Endodermal cell (in vitro differentiated cells): ENCODE measurements at places on chromosomes 16 and 17.

GRCh38 chr16:62692685-62693084 is 656.4 kb upstream of the CDH8 start:
- no peak for DNase-seq

- DNase-seq, result peak; percentile 83
These were observed 921.9 kb upstream of the EEF2KMT start for GRCh38 chr16:6019490-6019991.

- DNase-seq, result peak; percentile 100
These were observed at the start of gene WBP2 for GRCh38 chr17:75855310-75856061. TSS of gene WBP2 (minus strand) at chr17:75855335. CDS start at chr17:75855297, 38 bp downstream.

DNA sequence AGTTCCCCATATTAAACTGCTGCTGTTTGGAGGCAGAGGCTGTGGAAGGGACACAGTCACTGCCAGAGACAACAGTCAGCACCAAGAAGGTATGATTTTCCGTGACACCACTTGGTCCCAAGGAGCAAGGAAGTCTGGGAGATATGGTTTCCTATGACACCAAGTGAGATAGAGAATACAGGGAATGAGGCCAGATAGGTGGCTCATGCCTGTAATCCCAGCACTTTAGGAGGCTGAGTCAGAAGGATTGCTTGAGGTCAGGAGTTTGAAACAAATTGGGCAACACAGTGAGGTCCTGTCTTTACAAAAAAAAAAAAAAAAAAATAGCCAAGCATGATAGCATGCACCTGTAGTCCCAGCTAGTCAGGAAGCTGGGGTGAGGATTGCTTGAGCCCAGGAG is 90.8 kb downstream of the ABCC12 start:
- no peak for DNase-seq

GRCh38 chr16:57730771-57731730 is 4.5 kb upstream of the KATNB1 start:
- peak; percentile 53 for DNase-seq

DNA sequence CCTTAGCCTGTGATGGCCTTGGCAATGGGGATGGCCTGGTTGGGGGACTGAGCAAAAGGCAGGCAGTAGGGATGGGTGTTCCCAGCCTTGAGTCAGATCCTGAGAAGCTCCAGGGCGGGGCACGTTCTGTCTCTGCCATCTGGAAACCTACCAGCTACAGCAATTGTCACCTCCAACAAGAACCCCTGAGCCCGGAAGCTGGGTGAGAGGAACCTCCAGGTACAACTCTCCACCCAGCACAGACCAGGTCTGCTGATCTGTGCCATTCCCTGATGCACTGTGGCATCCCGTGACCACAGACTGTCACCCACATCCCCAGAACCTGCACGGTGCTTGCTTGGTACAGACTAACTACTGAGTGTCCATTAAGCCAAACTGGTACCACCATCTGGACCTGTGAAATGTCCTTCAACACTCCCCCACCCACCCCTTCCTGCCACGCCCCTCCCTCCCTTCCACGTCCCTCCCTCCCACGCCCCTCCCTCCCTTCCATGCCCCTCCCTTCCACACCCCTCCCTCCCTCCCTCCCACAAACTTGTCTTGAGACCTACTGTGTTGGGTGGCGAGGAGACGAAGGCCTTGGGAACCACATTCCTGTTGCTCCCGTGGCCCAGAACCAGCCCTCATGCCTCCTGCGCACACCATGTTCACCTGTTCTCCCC is 16.6 kb downstream of the MYO15B start:
- DNase-seq, result peak; percentile 51

- peak; percentile 38 for DNase-seq
These were observed 1.6 kb upstream of the TRPV3 start for GRCh38 chr17:3559270-3559645.

DNA sequence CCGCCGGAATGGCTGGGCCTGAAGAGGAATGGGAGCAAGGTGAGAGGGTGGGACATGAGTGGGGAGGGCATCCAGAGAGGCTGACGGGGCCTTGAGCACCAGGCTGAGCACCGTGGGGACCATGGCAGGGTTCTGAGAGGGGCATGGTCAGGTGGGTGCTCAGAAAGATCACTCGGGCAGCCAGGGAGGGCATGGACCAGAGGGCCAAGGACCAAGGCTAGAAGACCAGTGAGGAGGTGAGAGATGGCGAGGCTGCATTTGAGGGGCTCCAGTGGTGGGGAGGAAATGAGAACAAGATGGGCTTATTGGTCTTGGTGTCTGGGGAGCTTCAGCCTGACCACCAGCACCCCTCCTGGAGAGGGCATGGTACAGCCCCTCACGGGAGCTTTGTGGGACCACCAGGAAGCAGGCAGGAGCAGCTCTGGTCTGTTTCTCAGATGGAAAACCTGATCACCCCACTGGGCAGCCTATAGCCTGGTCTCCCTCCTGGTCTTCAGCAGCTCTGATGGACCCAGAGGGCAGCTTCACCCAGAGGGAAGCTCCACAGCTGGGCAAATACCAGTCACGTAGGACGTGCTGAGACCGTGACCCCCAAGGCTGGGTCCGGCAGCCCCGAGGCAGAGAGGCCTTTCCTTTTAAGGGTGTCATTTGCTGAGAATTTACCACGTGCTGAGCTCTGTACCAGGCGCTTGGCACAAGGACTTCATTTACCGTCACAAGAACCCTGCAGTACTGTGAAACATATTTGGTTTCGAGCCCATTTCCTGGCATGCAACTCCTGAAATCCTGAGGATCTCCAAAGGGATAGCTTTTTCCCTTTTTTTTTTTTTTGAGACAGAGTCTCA is 11.4 kb upstream of the NCBP3 start:
- DNase-seq, result no peak

DNA sequence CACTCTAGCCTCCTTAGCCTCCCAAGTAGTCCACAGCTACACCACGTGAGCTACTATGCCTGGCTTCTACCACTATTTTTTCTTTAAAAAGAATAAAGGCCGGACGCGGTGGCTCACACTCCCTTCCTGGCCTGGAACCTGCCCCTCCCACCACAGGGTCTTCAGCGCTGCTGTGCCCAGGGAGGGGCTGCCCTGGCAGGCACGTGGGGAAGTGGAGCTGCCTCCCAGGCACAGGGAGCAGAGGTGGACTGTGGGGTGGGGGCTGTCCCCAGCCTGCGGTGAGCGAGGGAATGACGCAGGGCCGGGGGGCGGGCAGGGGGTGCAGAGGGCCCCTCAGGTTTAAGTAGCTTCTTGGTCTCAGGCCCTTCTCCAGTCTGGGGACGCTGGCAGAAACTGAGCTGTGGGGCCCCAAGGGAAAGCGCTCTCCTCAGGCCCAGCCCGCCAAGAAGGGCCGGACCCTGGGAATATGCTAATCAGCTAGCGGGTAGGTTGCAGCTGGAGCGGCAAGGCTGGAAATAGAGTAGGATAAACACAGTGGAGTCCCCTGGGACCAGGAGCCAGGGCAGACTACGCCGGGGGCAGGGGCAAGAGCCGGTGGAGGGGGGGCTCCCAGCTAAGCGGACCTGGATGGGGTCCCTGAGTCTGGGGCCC is 46.8 kb downstream of the TIMM22 start:
- peak; percentile 81 for DNase-seq

GRCh38 chr16:9090101-9090959 is 1.1 kb upstream of the HAPSTR1 start:
- DNase-seq, result peak; percentile 85

DNA sequence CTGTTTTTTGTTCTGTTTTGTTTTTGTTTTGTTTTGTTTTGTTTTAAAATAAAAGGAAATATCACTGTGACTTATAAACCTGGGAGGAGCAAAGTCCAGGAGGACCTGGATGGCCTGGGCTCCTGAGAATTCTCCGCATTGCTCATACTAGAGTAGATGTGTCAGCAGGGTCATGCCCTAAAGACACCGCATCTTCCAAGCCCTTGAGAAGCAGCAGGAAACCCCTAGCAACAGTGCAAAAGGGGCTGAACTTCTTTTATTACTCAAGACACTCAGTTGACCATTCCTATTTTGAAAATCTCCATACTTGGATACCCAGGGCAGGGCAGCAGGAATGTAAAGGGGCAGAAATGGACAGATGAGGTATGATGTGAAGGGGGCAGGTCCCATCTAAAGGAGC is 51.8 kb downstream of the SYT17 start:
- no peak for DNase-seq

- DNase-seq, result no peak
These were observed 173.8 kb downstream of the MAP2K6 start for GRCh38 chr17:69588316-69588715.

GRCh38 chr16:51031598-51031997 is 119.5 kb downstream of the SALL1 start:
- no peak for DNase-seq

GRCh38 chr16:85246473-85246872 is 134.2 kb upstream of the CIBAR2 start:
- DNase-seq, result no peak

- DNase-seq, result no peak
These were observed 14.5 kb upstream of the TNRC6C start for GRCh38 chr17:77943971-77944370.

DNA sequence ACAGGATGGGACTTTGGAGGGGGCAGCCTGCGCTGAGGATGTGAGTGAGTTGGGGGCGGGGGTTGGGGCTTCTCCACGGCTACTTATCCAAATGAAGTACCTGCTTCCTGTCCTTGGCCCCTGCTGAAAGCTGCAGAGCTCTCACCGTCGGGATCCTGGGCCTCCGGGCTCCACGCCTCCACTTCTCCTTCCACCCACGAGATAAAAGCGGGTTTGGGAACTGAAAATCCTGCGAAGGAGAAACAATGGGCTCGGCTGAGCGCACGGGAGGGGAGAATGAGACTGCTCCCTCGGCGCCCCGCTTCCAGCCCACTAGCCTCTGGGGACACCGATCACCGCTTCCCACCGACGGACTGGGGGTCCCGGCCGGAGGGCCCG is 486 bp downstream of the ZNF785 start:
- DNase-seq, result peak; percentile 77

- DNase-seq, result peak; percentile 92
These were observed 53.9 kb upstream of the ERCC4 start for GRCh38 chr16:13866073-13866472.

- DNase-seq, result no peak
These were observed 131.5 kb upstream of the RCVRN start for GRCh38 chr17:10036511-10037061.

- DNase-seq, result no peak
These were observed 1.3 kb downstream of the NF1 start for GRCh38 chr17:31096106-31096436.

GRCh38 chr17:9080983-9081382 is 59.7 kb downstream of the NTN1 start:
- DNase-seq, result no peak

DNA sequence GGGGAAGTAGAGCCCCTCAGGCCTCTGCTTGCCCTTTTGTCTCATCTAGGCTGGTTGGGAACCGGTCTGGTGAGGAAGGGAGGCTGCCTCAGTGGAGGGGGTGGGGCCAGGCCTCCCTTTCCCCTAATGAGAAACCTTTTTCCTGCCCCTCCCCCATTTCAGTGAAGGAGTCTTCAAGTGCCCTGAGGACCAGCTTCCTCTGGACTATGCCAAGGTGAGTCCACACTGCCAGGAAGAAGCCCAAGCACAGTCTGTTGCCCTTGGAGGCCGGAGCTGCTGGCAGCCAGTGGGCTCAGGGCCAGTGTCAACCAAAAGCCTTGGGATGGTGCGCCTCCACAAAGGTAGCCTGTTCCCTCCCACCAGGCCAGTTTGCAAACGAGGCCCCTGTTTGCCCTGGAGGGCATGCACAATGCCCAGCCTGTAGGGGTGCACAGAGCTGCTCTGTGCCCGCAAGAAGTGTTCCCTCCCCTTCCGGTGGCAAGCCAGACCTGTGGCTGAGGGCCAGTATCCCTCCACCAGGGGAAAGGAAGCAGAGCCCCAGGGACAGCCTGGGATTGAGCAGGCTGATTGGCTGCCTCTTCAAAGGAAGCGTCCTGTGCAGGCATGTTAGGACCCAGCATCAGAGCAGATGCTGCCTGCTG is 3.4 kb downstream of the TRAF4 start:
- peak; percentile 65 for DNase-seq

DNA sequence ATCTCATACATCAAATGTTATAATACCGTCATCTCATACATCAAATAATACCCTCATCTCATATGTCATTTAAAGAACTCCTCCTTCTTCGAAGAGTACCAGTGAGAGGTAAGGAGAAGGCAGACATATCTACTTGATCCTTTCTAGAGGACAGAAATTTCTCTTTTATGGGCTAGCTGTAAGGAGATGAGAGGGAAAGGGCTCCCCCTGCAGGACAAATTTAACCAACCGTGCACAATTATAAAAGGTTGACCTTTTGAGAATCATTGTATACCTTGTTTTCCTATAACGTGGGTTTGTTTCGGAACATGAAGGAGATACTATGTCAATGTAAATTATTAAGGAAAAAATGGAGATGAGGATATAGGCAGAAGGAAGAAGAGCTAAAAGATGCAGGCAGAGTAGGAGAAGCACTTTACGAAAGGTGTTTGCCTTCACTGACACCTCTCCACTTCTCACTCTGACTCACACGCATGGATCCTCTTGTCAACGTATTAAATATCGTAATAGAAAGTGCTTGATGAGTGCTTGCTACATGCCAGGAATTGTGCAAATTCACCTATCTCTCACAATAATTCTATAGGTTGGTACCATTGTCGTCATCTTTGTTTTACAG is 465.9 kb upstream of the ERCC4 start:
- DNase-seq, result peak; percentile 77

GRCh38 chr17:61517843-61518606 is 65.8 kb downstream of the TBX4 start:
- DNase-seq, result no peak

- DNase-seq, result peak; percentile 77
These were observed 822 bp downstream of the IGF2BP1 start for GRCh38 chr17:48997827-48998586.

GRCh38 chr16:47073223-47074155 is 70.3 kb downstream of the NETO2 start:
- DNase-seq, result no peak

GRCh38 chr16:35188288-35189155 is 1729.1 kb downstream of the TP53TG3F start:
- peak; percentile 47 for DNase-seq

- DNase-seq, result peak; percentile 82
These were observed 2.7 kb downstream of the ZFPM1 start for GRCh38 chr16:88455610-88456355.

DNA sequence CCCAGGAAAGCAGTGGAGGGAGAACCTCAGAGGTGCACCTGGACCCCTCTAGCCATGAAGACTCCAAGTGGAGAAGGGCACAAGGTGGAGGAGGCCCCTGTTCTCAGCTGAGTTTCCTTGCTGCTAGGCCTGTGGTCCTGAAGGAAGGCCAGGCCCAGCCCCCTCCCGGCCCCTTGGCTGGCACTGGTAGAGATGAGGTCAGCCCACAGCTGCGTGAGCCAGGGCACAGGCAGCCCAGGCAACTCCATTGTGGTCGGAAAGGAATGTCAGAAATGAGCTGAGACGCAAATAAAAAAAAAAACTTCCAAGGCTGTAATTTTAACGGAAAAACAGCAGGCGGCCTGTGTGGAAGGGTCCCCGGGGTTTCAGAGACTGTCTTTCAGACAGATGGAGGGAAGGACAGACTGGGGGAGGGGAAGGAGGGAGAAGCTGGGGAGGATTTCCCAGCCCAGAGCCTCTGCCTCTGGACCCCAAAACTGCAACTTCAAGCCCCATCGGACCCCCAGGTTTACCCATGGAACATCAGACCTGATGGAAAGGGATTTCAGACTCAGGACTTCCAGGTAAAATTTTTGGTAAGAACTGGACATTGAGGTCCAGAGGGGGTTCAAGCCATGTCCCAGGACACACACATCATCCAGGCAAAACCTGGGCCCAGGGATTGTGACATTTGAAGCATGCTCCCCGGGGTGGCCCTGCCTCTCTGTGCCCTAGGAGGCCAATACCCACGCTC is 25.6 kb upstream of the MRPS23 start:
- peak; percentile 96 for DNase-seq
